ENCODE measurements at places on chromosomes 5 and 9. TPM values are rescaled to one million over a fixed set of nuclear protein-coding genes. Genes with fewer than 3 reads are reported as not detected.

Gene DMRT2
- 1.5 TPM for polyA plus RNA-seq

Gene ITGA2
- 0.86 TPM for polyA plus RNA-seq

Gene SNAPC3
- 24.3 TPM for polyA plus RNA-seq

Gene AK8
- 0.10 TPM for polyA plus RNA-seq

Gene CAPSL
- not detected for polyA plus RNA-seq

Gene GRAMD2B
- polyA plus RNA-seq: 1.3 TPM

Gene HMMR
- polyA plus RNA-seq: 0.23 TPM

Gene PAM
- polyA plus RNA-seq: 139 TPM

Gene PCDHB10
- 0.17 TPM for polyA plus RNA-seq

Gene RECK
- 1.5 TPM for polyA plus RNA-seq

Gene CD274
- 2.5 TPM for polyA plus RNA-seq

Gene PCDHGA7
- polyA plus RNA-seq: 0.07 TPM

Gene UGT3A1
- polyA plus RNA-seq: 0.56 TPM

Gene CRHBP
- 0.10 TPM for polyA plus RNA-seq

Gene AMBP
- polyA plus RNA-seq: not detected

Gene LCN9
- not detected for polyA plus RNA-seq

Gene ALDH7A1
- polyA plus RNA-seq: 7.8 TPM

Gene C9orf153
- polyA plus RNA-seq: 0.04 TPM

Gene CBY3
- not detected for polyA plus RNA-seq

Gene SVEP1
- polyA plus RNA-seq: 1.0 TPM

Gene QSOX2
- polyA plus RNA-seq: 5.6 TPM

Gene HRCT1
- 0.59 TPM for polyA plus RNA-seq

Gene ERGIC1
- 116 TPM for polyA plus RNA-seq

Gene FUBP3
- polyA plus RNA-seq: 13.0 TPM

Gene SLC6A3
- polyA plus RNA-seq: 0.01 TPM
